WERI-Rb-1 (cell line): ENCODE measurements at places on chromosomes 6 and 20.

DNA sequence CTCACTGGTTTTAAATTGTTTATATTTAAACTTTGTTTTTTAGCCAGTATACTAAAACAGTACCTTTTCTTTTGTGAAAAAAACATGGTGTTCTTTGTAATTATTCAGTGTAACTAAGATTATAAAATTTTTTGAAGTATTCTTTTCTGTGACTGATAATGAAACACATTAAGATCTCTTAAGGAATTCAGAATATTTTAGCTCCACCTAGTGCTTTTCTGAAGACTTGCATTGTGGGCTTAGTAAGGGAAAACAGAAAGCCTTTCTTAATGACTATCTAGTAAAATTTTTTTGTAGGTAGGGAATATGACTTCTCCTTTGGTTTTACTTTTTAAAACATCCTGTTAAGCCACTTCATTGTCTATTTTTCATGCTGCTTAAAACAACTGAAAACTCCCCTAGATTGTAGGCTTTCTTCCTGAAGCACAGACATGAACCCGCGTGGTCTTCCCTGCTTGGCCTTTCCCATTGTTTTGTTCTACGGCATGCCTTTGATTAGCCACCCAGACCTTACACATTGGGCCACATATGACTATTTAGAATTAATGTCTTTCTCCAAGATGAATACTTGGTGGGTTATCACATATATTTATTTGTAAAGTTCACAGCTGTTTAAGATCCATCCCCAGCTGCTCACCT is 72.1 kb downstream of the AFDN start:
- DNase-seq = no peak

DNA sequence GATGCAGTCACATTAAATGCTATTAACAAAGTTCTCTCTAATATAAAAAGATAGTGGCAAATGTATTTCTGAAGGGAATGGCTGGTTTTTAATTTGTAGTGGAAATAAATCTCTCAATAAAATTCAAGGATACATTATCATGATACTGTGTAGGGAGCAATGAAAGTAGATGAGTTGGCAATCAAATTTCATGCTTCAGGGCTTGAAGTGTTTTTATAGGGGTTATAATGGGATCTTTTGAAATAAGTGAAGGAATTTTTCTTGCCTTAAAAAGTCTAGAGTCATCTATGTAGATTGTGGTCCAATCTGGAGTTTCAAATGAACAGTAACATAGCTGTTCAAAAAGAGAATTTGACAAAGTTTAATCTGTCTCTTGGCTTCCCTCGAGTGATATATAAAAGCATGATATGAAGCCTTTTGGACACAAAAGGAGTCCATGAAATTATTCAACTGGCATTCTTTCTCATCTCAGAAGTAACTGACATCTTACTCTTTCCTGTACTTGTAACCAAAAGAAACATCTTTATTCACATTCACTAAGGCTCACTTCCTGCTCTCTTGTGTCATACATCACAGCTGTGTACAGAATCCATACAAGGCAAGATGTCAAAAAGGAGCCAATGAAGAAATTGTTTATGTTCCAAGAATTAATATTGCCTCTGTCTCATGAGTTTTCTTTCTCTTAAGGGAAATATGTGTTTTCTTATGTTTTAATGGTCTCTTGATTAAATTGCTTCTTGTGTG is 591.0 kb upstream of the GJE1 start:
- no peak for DNase-seq

DNA sequence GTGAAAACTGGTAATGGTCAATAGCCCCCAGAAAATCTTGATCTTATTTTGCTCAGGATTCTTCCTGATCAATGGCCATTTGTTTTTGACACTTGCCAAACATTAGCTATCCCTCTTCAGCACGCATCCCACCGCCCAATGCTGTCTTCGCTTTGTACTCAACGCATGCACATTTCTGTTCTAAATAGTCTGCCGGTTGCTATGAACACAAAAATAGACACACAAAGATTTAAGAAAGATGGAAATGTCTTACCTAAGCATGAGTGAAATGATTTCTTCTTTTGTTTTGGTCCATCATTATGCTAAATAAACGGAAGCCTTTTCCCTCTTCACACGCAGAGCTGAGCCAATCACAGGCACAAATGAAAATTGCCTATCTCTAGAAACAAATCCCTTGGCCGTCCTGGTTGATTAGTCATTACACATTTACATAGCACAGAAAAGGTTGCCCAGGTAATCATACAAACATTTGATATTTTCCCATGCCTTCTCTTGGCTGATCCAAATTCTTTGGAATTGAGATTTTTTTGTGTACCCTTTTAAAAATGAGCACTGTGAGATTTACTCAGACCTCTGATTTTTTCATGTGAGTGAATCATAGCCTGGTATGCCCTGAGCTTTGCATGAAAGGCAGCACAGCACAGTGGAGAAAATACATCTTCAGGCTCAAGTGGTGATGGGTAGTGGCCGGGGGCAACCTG is 70.5 kb upstream of the FAM184A start:
- no peak for DNase-seq

- no peak for DNase-seq
Observed at GRCh38 chr6:55049866-55050265, 124.4 kb upstream of the HCRTR2 start.

GRCh38 chr6:2782356-2782708 is 17.1 kb downstream of the WRNIP1 start:
- DNase-seq = no peak

DNA sequence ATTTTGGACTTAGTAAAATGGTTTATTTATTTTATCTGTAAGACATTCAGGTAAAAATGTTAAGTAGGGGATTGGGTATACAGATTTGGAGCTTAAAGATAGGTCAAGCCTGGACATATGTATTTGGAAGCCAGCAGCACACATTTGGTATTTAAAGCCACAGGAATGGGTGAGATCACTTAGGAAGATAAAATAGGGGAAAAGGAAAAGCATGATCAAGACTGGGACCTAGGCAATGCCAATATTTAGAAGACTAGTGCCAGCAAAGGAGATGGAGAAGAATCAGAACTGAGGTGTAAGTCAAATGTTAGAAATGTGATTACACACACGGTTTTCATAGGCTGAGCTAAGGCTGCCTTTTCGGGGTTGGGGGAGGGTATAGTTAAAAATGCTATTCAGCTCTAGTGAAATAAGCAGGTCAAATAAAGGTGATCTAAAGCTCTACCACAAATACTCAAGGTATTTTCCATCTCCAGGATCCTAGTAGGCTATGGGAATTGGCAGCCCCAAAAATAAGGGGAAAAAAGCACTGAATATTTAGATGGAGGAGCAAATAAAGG is 20.6 kb downstream of the SLC2A12 start:
- no peak for DNase-seq

DNA sequence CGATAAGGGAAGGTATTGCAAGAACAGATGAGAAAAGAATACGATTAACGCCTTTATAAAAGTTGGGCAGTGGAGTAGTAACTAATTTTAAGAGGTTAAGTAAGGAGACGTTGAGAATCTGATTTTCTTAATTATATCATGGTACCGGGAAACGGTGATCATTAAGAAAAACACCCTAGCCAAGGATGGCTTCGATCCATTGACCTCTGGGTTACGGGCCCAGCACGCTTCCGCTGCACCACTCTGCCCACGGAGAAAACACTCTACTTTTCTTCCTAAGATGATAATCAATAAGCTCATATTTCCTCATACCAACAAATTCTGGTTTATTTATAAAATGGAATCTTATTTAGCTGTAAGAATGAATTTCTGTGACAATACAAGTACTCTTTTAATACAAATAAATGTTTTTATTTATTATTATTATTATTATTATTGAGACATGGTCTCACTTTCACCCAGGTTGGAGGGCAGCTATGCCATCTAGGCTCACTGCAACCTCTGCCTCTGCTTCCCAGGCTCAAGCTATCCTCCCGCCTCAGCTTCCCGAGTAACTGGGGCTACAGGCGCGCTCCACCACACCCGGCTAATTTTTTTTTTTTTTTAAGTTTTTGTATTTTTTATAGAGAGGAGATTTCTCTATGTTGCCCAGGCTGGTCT is 8.3 kb downstream of the POM121L2 start:
- no peak for DNase-seq

DNA sequence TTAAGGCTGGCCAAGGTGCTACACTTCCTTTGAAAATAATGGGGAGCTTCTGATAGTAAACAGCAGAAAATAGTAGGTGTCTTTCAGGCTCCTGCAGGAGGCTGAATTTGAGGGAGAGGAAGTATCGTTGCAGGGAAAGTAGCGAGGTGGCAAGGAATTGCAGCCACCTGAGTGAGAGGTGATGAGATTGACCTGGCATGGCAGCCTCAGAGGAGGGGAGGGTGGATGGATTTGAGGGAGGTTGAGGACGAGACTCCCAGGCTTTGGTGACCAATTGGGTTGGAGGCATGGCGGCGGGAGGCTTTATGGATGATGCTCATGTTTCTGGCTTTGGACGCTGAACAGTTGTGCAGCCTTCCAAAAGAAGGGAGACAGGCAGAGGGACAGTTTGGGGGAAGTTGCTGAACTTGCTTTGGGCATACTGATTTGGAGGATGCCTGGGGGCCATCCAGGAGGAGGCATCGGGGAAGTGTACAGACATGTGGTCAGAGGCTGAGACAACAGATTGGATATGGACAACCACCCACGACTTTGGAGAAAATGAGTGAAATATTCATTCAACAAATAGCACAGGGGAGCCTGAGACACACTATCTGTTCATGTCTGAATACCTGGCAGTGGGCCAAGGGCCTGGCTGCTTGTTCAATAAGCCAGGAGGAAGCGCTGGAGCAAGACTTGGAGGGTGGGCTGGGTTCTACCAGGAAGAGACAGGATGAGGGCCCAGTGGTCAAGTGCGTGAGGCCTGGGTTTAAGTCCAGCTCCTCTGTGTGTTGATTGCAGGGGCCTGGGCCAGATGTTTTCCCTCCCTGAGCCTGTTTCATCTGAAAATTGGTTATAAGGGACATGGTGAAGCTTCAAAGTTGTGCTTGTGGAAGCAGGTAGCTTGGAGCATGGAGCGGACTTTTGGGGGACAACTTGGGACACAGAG is 113.2 kb downstream of the CEBPB start:
- no peak for DNase-seq

- no peak for DNase-seq
Observed at GRCh38 chr6:131053546-131054240, 9.4 kb downstream of the EPB41L2 start.

DNA sequence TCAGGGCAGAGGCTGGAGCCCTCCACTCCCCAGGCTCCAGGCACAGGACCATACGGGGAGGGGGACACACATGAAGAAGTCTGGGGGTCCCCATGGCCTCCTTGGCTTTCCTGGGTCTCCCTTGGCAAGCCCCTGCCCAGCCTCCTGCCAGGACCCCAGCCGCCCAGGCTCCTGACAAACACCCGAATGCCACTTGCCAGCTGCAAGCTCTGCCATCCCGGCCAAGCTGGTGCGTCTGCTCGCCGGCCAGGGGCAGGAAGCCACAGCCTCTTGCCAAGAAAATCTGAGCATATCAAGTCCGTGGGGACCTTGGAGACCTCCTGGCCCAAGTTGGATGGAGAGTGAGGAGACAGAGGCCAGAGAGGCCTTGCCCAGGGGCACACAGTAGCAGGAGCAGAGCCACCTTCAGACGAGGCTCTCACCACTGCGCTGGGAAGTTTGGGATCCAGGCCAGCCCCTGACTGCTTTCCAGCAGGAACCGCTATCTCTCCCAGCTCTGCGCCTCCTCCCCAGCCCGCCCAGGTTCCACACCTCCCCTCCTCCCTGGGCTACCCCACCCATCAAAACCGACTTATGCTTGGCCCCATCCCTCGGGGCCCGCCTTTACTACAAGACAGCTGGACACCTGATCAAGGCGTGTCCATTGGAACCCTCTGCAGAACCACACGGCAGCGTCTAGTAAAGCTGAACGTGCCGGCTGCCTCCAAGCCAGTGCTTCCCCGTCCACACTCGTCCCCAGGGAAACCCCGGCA is 80.2 kb downstream of the GRM4 start:
- DNase-seq = peak; percentile 85

DNA sequence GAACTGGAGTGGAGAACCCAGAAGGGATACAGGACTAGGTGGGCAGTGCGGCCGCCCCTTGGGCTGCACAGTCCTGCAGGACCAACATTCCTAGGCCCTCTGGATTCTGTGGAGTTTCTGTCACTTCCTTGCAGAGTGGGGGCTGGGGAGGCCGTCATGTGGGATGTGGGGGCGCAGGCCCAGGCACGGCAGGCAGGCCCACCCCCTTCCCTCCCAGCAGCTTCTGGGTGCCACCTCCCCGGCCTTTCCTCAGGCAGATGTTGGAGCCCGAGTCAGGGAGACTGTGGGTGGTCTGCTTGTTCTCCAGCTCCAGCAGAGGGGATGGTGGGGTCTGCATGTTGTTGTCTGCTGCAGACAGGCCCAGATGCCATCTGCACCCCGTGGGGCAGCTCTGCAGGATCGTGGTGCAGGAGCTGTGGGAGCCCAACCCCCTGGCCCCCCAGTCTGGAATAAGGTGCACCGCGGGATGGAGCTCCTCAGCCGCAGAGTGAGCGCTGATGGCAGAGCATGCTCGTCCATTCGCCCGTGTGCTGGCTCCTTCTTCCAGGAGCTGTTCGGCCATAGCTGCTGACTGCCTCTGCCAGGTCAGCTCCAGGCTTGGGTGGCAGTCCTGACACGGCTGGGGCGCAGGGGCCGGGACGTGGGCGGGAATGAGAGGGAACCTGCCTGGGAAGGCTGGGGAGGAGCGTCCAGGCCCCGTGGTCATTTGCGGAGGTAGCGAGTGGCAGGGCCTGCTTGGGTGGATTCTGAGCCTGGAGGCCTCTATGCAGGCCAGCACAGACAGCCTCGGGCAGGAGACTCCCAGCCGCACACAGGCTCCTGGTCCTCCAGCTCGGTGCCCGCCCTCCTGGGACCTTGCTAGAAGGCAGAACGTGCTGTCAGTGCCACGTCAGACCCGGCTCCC is 18.1 kb downstream of the SLC17A9 start:
- DNase-seq = no peak

DNA sequence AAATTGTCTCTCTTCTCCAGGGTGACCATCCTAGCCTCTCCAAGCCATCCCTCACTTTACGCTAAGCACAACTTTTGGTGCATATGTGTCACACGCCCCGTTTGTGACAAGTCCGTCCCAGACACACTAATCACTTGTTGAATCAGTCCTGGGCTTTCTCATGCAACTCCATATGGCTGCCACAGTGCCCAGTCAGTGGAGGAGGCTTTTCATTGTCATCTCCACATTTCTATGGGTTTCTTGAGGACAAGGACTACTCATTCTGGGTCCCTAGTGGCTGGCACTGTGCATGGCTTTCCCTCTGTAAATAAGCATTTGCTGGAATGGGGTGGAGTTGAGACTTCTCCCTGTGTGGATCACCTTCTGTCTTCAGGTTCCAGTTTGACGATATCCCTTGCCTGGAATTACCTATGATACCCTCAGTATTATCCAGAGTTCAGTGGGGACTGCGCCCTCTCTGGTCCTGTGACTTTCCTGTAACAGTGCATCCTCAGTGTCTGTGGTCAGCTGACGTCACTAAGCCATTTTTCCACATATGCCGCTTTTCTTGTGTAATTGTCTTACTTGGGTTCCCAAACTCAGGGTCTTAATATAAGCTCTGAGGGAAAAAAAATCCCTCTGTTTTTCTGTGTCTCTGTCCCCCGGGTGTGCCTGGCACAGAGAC is 59.8 kb upstream of the MYL9 start:
- peak; percentile 46 for DNase-seq

GRCh38 chr6:156659822-156660198 is 117.4 kb upstream of the ARID1B start:
- no peak for DNase-seq

GRCh38 chr20:10714236-10714975 is 40.6 kb upstream of the JAG1 start:
- no peak for DNase-seq

GRCh38 chr6:10725716-10726115 is 2.8 kb downstream of the TMEM14C start:
- no peak for DNase-seq

GRCh38 chr6:20605061-20605460 is 70.8 kb downstream of the CDKAL1 start:
- DNase-seq = no peak
